ENCODE measurements at places on chromosomes 12 and 14. TPM values are rescaled to one million over a fixed set of nuclear protein-coding genes. Genes with fewer than 3 reads are reported as not detected.

The VPS29 gene
- 134 TPM for polyA plus RNA-seq

The LDHB gene
- polyA plus RNA-seq, result 467 TPM

The KRT6C gene
- not detected for polyA plus RNA-seq

The HOXC5 gene
- 2.2 TPM for polyA plus RNA-seq

The CLEC2B gene
- polyA plus RNA-seq, result 27.1 TPM

The SMCO3 gene
- polyA plus RNA-seq, result 0.04 TPM

The CCDC196 gene
- polyA plus RNA-seq, result not detected

The TAS2R9 gene
- polyA plus RNA-seq, result not detected

The TMEM106C gene
- 110 TPM for polyA plus RNA-seq

The PLCZ1 gene
- not detected for polyA plus RNA-seq

The SERPINA10 gene
- not detected for polyA plus RNA-seq

The KICS2 gene
- 3.4 TPM for polyA plus RNA-seq

The EIF4B gene
- polyA plus RNA-seq, result 882 TPM

The CEP83 gene
- 8.8 TPM for polyA plus RNA-seq

The RNASE7 gene
- not detected for polyA plus RNA-seq

The ALDH2 gene
- polyA plus RNA-seq, result 59.2 TPM

The PSME1 gene
- polyA plus RNA-seq, result 220 TPM

The GNPNAT1 gene
- 11.0 TPM for polyA plus RNA-seq
